ENCODE measurements at places on chromosomes 7 and 10.

DNA sequence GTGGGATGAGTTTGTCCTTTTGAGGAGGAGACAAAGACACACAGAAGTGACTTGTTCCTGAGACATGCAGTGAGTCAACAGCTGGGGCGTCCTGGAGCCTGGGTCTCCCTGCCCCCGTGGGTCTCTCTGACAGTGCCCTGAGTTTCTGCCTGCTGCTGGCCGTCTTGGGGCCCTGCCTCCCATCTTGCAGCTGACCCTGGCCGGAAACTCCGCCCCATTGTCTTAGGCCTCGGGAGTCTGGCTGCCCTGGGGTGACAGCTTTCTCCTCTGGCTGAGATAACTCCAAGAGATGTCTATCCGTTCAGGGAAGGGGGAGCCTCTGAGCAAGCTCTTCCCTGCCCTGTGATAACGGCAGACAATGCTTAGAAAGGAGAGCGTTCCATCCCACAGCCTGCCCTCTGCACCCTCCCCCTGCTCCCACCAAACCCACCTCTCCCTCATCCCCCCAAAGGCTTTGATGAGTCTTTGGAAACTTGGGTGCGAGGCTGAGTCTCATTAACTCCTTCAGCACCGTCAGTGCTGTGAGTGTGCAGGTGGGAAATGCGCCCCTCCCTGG, 69.5 kb upstream of the PODXL start:
- DNase-seq = no peak

GRCh38 chr10:77768039-77768438, 130.4 kb upstream of the KCNMA1 start:
- no peak for DNase-seq

GRCh38 chr7:8443576-8444467, 10.4 kb downstream of the NXPH1 start:
- no peak for DNase-seq

GRCh38 chr7:28533267-28533666, 120.9 kb downstream of the CREB5 start:
- no peak for DNase-seq

DNA sequence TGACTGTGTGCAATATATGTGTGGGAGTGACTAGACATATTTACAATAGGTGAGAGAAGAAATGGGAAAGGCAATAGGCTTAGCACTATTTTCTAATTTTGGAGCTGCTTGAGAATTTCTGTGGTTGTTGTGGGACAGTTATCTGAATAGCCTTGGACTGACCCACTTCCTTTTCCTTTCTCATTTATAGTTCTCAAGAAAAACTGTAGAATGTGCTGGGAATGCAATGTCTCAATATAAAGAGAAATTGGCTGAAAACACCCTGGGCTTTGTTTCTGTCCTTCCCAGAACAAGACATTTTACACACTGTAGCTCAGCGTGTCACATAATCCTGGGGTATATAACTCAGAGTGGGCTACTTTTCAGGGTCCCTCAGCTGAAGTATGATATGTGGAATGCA, 153.0 kb upstream of the RHOBTB1 start:
- DNase-seq = no peak

- DNase-seq = no peak
Observed at GRCh38 chr7:145263886-145264285, 428.0 kb upstream of the TPK1 start.

DNA sequence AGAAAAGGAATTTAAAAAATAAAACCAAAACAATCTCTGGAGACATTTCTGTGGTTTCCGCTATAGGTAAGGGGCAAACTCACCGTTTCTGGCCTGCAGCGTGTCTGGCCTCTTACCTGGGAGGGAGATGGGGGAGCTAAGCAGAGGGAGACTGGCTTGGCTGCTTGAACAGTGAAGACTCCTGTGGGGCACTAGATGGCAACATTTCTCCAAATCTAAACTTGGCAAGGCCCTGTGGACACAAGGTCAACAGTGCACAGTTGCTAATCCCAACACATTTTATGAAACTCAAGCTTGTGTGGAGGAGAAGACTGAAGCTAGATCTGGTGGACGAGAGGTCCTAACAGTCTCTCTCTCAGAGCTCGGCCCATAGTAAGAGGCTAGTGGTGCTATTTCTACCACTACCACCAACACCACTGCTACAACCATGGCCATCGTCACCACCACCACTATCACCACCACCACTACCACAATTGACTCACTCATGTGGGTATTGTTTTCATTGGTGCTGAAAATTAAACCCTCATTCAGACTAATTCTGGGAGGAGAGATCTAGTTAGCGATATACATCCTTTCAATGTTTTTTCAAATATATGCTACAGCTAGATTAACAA, 28.4 kb upstream of the CDHR3 start:
- DNase-seq = peak; percentile 20

DNA sequence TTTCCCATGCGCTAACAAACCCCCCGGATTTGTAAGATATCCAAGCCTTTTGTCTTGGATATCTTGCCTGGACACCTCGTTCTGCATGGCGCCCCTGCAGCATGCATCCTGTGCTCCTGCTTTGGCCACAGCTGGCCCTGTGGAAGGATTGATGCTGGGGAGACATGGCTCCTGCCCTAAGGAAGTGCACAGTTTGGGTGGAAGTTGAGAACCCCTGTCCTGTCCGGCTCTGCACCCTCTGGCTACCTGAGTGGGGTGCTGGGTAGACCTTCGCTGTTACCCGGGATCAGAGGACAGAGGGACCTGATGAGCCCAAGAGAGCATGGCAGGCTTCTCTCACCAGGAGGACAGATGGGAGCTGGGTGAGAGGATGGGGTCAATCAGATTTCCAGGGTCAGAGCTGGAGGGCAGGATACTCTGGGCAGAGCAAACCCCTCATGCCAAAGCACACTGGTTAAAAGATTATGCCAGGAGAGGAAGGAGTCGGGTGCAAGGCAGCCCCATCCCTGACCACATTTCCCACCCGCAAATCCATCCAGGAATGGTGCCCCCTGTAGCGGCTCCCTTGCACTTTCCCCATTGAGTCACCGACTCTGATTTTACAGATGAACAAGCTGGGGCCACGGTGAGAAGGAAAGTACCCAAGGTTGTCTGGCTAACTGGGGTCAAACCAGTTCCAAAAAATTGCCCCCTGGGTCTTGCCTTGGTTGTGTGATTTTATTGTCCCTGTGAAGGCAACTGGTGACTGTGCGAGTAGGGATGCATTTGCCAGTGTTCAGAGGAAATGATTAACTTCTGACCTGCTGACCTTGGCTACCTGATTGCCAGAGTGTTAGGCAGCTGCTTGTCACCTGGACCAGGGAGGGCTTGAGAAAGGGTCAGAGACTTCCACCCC, 290.1 kb upstream of the ZMIZ1 start:
- no peak for DNase-seq

GRCh38 chr10:49133706-49134248, at the start of gene FAM170B:
Gene FAM170B, minus strand, starts transcription at chr10:49134021. Its CDS starts 103 bp downstream, at chr10:49133918.
- no peak for DNase-seq

DNA sequence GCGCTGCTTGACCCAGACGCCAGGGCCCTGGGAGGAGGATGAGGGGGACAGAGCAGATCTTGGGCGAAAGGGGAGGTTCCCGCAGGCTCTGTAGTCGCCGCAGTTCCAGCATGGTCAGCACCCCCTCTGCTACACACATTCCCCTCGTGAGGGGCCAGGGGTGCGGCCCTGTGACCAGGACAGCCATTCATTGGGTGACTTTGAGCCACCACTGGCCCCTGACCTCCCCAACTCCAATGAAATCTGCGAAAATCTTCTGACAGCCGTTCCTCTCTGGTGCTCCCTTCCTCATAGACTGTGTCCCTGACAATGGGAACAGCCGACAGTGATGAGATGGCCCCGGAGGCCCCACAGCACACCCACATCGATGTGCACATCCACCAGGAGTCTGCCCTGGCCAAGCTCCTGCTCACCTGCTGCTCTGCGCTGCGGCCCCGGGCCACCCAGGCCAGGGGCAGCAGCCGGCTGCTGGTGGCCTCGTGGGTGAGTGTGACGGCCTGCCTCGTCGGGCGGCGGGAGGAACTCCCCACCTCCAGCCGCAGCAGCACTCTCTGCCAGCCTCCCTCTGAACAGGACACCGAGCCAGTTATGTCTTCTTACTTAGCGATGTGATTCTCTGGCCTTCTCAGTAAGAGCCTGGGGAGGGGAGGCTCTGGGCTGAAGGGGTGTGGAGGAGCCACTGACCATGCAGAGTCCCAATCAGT, 825 bp downstream of the TMEM176A start:
- peak; percentile 24 for DNase-seq

DNA sequence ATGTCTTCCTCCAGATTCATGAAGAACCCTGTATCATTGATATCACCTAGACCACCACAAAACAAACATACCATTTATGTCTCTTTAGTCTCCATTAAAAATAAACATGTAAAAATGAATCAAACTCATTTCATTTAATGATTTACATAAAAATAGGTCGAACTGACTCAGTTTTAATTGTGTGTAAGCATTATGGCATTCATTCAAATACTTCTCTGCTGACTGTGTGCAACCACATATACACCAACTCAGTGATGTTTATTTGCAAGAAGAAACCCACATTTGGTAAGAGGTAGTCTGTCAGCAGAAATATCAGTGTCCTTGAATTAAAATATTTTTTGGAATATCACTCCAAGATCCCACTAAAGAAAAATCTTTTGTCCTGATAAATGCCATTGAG, 30.5 kb downstream of the ABCB1 start:
- DNase-seq = no peak

- DNase-seq = peak; percentile 4
Observed at GRCh38 chr10:116827214-116827671, 22.1 kb upstream of the ENO4 start.

DNA sequence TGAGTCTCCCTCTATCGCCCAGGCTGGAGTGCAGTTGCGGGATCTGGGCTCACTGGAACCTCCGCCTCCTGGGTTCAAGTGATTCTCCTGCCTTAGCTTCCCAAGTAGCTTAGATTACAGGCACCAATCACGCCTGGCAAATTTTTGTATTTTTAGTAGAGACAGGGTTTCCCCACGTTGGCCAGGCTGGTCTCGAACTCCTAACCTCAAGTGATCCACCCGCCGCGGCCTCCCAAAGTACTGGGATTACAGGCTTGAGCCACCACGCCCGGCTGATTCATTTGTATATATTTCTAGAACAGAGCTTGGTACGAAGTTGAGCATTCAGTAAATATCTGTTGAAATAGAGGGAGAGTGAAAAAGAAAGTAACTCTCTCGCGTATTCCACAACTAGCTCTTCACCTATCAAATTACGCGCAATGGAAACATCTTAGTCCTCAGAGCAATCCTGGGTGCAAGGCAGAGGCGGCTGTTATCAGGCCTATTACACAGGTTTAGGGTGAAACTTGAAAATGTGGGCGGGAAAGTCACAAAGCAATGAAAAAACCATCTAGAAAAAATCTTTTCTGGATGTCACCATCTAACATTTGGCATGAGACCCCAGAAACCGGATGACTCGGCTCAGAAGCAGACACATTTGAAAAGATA, 707 bp upstream of the GHITM start:
- DNase-seq = no peak
